G401 (cell line): ENCODE measurements at places on chromosomes 2 and 18. TPM values are rescaled to one million over a fixed set of nuclear protein-coding genes. Genes with fewer than 3 reads are reported as not detected.

DNA sequence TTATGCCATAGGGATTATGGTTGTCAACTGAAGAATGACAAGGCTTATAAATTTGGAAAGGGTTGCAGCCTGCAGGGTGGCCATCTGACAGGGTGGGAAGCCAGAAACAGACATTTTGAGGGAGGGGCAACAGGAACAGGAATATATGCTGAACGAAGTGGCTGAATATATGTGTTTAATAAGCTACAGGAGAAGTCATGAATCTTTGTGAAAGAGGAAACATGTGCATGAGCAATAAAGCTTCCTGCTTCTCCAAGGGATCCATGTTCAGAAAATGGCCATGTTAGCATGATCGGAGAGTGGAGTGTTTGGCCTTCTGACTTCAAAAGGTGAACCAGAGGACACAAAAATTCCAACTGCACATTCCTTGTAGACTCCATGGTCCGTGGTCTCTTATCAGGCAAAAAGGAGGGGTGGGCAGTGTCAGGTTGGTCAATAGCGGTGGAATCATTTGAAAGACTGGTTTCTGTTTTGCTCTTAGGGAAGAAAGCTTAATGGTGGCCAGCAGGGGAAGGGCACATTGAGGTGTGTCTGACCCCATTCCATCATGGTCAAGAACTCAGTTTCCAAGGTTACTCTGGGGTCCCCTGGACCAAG is 144.1 kb downstream of the SOCS6 start:
- no peak for DNase-seq

Gene GTF2A1L
- not detected in 2 replicates for total RNA-seq

DNA sequence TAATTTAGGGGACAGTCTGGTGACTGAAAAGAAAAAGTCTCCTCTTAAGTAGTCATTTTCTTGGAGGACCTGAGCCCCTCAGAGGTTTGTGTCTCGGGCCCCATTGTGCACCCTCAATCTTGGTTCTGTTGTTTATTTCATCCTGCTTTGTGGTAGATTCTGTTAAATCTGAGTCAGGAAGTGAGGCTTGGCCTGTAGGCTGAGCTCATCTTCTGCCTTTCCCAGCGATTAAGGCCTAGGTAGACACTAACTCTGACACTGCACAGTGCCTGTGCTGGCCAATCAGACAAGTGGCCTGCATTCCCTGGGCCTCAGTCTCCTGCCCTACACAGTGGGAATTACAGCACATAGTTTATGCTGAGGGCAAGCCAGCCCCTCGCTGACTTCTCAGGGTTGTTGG is 80.2 kb downstream of the CTIF start:
- no peak for DNase-seq

GRCh38 chr18:31454066-31454708 is 6.6 kb downstream of the DSG3 start:
- no peak for DNase-seq

DNA sequence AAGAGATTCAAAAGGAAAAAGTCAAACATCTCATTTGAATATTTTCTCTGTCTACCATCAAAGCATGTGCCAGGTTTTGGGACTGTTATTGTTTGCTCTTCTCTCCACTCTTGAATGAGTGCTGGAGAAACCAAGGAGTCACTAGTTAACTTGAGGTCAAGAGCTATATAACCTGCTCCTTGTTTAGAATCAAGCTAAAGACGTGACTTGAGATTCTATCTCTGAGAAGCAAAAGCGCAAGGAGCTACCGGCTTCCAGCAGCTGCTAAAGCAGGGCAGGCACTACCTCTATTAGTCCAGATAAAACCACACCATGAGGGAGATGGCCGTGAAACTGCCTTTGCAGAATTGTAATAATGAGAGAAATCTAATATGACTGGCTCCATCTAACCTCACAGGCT is 36.0 kb downstream of the UXS1 start:
- no peak for DNase-seq

GRCh38 chr2:215059724-215060123 is 78.7 kb downstream of the ABCA12 start:
- no peak for DNase-seq

- DNase-seq: no peak
Observed at GRCh38 chr2:217223222-217223930, 363.5 kb upstream of the TNP1 start.

GRCh38 chr18:49250816-49251388 is 209.5 kb downstream of the DYM start:
- DNase-seq: peak; percentile 44

DNA sequence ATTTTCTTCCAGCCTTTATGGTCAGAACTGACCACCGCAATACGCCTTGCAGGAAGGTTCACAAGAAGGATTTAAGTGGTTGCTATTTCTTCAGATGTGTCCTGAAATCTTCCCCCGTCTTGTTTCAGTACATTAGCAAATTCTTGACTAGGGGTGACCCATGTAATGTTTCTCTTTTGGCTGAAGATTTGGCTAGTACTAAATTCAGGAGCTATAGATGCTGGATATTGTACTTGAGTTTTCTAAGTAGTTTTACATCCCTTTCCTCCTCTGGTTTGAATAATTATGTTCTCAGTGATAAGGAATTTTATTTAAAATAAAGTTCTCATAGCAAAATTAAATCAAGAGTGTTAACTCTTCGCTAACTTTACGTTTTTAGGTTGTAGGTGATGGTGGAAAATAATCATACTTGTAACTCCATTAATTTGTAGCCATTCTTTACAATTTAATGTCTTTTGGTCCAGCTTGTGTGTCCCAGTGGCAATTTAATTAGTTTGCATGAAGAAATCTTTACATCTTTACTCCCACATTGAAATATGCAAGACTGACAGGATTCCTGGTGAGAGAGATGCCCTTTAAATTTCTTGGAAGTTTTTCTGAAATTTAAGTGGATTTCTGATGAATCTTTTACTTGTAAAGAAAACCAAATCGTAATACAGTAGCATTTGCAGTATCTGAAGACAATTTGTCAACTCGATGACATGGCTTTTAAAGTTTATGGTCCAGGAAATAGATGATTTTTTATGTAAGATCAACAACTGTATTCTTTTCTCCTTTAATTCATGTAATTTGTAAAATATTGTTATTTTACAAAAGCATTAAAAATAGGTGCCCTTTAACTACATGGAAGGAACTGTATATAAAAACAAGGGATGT is 2.8 kb downstream of the PHLPP1 start:
- no peak for DNase-seq

DNA sequence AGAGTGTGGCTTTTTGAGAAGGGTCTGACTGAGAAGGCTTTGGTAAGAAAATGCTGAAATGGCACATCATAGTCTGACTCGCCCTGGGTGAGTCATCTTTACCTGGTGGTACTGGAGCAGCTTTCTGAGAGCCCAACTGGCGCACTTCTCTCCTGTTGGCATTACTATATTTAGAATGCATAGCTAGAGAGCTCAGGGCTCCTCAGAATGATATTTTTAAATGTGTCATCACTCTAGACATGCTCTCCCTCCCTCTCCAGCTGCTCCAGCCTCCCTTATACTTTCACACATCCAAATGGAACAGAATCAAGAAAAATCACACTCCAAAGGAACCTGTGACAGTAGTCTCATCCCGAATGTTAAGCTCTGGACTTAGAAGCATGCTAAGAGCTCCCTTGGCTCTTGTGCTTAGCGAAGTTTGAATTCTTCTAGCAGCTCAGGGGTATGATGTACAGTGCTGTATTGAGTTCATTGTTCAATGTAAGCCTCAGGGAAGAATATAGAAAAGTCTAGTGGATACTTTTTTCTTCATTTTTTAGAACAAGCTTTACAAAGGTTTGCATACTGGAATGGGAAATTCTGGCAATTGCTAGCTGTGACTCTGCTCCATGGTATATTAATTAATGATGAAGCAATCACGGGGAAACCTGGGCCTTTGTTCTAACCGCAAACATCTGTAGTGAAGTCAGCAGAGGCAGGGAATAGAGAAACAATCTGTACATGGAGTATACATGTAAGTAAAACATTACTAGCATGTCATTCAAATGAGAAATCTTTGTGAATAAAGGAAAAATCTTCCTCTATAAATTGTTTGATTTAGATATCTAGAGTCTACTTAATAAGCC is 751.2 kb upstream of the NRXN1 start:
- DNase-seq: peak; percentile 85

GRCh38 chr2:121596221-121597080 is 52.8 kb downstream of the CLASP1 start:
- peak; percentile 74 for DNase-seq

Gene PAX3
- not detected in 2 replicates for total RNA-seq

Gene DUSP19
- 3.4 and 4.6 TPM in 2 replicates for total RNA-seq

- DNase-seq: no peak
Observed at GRCh38 chr2:152200565-152201465, 25.3 kb upstream of the STAM2 start.

GRCh38 chr2:129253461-129253812 is 726.0 kb upstream of the RAB6C start:
- no peak for DNase-seq
